Liver (tissue), 10 donors: ENCODE measurements at places on chromosomes 4 and X.

DNA sequence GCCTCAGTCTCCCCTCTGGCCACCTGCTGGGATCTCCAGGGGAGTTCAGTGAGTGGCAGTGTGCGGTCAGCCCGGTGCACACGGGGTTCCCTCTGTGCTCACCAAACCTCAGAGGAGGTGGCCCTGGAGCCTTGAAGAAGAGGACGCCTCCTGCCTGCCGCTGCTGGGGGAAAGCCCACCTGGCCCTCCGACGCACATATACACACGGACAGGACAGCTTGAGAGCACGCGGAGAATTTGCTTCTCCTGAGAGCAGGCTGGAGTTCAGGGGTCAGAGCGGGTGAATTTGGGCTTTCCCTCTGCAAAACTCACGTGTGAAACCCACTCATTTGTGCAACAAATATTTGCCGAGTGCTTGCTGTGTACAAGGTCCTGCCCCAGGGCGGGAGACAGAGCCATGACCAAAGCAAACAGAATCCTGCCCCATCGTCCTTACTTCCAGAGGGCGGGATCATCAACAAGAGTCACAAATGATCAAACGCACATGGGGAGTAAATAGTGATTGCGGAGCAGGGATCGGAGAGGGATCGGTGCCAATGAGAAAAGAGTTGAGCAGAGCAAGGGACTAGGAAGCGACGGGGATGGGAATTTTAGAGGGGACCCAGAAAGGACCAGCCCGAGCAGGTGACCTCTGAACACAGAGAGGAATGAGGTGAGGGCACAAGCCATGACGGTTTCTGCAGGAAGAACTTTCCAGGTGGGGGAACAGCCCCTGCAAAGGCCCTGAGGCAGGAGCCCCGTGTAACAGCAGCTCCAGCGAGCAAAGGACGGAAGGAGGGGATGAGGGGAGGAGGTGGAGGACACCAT lies 17.6 kb downstream of the BLOC1S4 start:
- DNase-seq, result peak; percentile 68

GRCh38 chr4:179492260-179493080 lies 2050.2 kb upstream of the AGA start:
- DNase-seq, result no peak

DNA sequence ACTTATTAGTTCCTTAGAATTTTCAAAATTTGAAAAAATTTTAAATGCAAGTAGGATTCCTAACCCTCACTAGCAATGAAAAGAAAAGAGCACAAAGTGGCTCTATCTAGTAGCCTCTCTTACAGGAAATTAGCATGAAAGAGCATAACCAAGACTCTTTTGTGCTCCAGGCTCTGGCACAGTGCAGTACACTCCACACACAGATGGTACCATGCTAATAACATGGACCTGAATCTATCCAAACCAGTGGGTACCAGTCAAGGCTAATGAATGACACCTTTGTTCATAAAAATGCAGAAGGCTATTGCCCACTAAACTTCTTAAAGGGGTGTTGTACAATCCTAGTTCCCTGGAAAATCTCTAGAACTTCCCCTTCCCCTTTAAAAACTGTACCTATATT lies 119.0 kb downstream of the MANBA start:
- no peak for DNase-seq

DNA sequence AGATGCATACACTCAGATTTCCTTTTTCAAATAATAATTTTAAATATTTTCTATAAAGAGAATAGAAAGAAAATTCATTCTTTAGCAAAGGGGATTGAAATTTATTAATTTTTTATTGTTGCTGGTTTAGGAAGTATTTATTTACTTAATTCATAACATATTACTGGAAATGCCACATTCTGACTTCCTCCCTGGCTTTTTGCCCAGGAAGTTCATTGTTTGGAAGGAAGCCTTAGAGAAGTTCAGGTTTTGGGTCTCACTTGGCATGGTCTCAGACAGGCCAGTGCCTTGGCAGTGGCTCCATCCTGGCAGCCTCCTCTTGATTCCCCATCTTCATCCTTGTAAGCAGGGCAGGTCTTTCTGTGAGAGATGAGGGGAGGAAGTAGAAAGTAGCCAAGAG lies 50.5 kb downstream of the IL15 start:
- DNase-seq, result no peak

DNA sequence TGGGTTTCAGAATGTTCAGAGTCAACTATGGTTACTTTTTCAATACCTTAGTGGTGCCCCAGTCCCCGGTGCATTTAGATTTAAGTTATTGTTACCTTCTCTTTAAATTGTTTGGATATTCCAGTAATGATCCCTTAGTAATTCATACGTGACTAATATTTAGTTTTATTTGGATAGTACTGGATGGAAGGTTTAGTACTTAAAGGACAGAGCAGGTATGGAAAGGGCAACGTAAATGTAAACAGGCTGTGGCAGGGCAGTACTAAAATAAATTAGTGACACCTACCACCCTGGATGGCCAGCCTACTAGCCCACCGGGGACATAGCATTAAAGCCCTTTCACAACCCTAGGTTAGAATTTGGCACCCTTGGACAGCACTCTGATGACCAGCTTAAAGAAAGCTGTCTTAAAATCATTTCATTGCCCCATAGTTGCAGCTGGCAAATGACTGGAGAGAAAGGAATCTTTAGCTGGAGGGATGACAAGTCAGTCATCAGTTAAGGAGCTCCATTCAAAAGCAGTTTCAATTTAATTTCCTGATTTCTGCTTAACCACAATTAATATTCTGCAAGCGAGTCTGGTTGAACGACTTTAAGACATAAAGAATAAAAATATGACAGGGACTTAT lies 16.4 kb downstream of the PLP1 start:
- no peak for DNase-seq

- DNase-seq, result no peak
These were observed 13.0 kb downstream of the PPP1R3F start for GRCh38 chrX:49282647-49283011.

DNA sequence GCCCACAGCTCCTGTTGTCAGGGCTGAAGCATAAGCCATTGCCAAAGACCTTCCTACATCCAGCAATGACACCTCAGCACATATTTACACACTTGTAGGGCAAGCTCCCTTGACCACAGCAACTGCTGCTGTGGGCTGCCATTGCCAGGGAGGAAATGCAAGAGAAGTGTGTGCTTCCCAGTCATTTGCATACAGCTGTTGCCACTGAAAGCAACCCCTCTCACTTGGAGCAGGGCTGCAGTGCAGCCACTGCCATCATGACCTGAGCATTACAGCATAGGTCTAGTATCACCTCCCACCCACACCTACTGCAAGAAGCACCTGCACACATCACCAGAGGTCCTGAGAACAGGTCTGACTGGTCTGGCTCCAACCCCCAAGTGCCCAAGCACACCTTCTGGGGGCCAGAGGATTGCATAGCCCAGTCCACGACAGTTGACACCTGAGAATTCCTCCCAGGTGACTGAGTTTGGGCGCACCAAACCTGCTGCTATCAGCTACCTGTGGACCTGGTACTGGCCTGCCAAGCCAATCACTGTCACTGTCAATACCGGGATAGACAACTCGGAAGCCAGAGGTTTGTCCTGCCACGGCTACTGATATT lies 636.5 kb upstream of the SLIT2 start:
- DNase-seq, result no peak

DNA sequence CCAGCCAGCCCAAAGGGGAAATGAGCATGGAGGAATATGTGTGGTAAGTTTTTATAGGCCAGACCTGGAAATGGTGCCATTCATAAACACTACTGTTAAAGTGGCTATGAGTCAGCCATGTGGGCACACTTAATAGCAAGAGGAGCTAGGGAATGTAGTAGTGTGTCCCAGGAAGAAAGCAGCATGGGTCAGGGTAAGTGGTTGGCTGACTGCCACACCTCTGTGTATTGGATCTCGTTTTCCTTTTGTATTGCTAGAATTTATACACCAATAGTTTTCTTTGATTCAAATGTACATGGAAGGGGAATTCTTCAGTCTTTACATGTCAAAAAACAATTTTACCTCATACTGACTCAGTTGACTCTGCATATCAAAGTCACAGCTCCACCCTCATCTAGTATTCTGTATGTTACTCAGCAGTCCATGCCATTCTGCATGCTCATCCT lies 22.9 kb upstream of the SGMS2 start:
- no peak for DNase-seq

DNA sequence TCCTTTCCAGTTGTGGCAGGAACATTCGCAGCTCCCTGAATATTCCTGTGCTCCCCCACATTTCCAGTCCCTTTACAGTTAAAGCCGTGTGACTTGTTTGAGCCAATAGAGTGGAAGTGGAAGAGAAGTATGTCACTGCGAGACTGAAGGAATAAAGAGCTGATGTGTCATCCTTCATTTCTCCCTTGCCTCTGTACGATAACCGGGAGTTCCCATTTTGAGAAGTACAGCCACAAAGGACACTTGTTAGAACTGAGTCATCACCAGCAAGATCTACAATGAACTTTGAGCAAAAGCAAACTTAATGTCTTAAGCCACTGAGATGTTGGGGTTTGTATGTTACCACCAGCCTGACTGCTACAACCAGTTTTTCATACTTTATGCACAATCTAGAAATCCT lies 92.3 kb downstream of the SPRY1 start:
- DNase-seq, result no peak

DNA sequence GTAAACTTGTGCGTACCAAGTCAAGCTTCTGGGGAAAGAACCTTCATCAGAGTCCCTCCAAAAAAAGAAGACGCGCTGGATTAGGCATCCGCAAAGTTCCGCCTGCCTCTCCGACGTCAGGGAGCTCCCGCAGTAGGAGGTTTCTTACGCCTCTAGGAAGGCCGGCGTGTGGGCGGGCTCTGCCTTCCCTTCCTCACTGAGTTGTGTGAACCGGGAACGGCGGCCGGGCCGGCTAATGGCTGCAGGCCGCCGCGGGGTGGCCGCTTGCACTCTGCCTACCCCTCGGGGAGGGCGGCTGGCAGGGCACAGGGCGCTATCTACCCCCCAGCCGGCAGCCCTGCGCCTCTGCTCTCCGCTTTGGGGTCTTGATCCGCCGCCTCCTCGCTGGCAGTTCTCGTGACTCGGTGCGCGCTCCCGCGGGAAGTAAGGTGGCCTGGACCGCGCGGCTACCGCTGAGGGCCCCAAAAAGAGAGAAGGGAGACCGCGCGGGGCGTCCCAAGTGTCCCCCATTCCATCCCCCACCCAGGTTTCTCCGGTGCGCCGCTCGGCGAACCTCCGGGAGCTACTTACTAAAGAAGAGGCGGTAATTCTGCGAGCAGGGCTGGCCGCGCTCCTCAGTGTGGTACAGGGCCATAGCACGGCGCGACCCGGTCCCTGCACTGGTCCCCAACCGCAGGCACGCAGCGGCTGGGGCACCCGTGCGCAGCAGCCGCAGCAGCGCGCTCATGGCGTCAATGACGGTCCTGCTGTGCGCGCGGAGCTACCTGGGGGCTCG lies at the start of gene PPA2:
Gene PPA2, minus strand, starts transcription at position 739 of the 775 bp plus-strand sequence. Its CDS starts 12 bp downstream, at position 727.
- peak; percentile 88 for DNase-seq

DNA sequence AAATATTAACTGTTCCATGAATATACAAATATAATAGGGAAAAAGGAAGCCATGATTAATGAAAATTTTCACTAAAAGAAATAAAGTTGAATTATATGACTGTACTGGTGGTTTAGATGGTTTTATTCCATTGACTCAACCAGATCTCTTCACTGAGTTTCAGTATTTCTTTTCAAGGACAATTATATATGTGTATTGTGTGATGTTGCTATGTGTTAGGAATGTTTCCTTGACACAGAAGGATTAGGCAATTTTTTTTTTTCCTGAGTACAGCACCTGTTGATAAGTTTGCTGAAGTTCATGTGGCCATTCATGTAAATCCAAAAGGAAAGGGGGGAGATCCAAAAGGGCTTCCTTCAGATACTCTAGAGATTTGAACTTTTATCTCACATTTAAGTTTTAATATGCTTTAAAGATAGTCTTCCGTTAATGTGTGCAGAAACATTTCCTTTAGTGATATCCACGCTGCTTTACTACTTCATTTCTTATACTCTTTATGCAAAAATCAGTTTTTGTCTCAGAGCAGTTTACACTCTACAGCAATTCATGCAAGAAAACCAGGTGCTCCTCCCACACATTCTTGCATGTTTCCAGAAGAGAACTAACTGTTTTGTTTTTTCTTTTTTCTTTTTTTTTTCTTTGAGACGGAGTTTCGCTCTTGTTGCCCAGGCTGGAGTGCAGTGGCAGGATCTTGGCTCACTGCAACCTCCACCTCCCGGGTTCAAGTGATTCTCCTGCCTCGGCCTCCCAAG lies 249.1 kb downstream of the RPA4 start:
- no peak for DNase-seq

DNA sequence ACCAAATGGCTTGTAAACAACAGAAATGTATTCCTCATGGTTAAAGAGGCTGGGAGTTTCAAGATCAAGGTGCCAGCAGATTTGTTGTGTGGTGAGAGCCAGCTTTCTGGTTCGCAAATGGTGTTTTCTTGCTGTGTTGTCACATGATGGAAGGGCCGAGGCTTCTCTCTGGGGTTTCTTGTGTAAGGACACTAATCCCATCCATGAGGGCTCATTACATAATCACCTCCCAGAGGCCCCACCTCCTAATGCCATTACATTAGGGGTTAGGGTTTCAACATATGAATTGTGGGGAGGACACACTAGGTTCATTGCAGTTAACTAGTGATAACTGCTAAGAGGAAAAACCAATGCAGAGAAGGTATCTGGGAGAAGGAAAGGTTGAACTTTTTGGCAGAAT lies 103.5 kb upstream of the ENPEP start:
- DNase-seq, result no peak

DNA sequence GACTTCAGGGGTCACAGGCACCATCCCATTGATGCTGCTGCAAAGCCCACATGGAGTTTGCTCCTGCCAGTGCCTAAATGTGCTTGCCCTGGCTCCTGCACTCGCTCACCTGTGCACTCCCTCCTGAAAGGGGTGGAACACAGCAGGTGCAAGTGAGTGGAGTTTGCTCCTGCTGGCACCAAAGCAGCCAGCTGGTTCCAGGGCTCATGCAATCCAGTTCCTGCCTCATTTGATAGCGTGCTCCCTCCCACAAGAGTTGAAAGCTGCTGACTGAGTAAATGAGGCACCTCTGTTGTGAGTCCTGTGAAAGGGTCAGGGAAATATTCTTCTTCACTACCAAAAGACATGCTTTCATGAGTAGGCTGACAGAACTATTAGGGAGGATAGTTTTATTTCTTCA lies 30.5 kb downstream of the CXCL8 start:
- DNase-seq, result no peak

GRCh38 chr4:99816545-99817308 lies at the start of gene DAPP1:
Gene DAPP1 (plus strand): TSS chr4:99816827. CDS start chr4:99816914, 87 bp downstream.
- DNase-seq, result no peak

GRCh38 chrX:16087076-16087475 lies 36.3 kb upstream of the GRPR start:
- no peak for DNase-seq

- DNase-seq, result no peak
These were observed 795.6 kb upstream of the GALNTL6 start for GRCh38 chr4:171017593-171017992.

- DNase-seq, result no peak
These were observed 472.3 kb downstream of the PDHA2 start for GRCh38 chr4:96312046-96312685.

- DNase-seq, result no peak
These were observed 1.4 kb downstream of the TEX13D start for GRCh38 chrX:124333862-124334261.
